NT2/D1 (cell line): ENCODE measurements at places on chromosomes 5 and 9.

- no peak for DNase-seq
These were observed 71.5 kb downstream of the ANKRD33B start for GRCh38 chr5:10635257-10635866.

DNA sequence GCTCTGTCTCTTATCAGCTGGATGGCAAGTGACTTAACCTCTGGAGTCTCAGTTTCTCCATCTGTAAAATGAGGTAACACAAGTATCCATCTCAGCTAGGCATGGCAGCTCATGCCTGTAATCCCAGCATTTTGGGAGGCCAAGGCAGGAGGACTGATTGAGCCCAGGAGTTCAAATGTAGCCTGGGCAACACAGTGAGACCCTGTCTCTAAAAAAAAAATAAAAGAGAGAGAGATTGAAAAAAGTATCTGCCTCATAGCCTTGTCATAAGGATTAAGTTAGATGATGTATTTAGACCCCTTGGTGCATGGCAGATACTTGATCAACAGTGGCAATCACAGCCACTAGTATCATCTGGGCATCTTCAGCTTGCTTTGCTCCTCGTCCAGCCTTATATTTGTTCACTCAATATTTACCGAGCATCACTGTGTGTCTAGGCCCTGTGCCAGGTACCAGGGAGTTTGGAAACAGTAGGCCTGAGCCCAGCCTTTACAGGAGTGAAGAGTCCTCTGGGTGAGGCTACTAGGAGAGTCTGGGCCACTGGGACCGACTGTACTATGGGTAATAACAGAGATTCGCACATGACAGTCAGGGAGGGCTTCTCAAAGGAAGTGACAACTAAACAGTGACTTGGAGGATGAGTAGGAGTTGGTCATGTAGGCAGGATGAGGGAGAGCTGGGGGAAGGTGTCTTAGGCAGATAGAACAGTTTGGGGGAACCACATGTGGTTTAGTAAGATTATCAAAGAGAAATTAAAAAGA lies 34.2 kb downstream of the CORO2A start:
- no peak for DNase-seq

DNA sequence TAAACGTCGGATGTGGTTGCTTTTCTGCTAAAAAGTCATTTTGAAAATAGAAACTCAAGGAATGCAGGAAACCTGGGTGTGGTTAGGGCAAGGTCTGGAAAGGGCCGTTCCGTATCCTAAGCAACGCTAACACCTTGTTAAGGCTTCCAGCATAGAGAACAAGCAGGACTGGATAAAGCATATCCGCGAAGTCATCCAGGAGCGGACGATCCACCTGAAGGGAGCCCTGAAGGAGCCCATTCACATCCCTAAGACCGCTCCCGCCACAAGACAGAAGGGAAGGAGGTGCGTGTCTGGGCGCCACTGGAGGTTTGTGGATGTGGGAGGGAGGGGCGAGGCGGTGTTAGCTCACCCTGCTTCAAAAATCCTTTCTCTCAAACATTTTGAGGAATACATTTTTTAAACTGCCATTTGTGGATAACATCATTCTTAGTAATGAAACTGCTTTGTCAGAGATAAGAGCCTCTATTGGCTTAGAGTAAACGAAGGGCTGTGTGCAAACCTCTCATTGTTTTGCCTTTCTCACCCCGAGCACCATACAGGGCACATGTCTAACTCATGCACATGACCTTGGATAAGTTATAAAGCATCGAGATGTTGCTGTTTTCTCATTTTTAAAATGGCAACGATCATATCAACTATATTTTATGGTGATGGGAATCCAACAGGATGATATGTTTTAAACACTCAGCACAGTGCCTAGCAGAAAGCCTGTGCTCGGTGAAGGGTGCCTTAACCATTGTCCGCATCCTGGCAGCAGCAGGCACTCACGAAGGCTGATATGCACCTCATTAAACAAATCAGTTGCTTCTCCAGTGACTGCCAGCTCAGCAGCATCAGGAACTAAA lies 175.7 kb upstream of the OTULINL start:
- no peak for DNase-seq

DNA sequence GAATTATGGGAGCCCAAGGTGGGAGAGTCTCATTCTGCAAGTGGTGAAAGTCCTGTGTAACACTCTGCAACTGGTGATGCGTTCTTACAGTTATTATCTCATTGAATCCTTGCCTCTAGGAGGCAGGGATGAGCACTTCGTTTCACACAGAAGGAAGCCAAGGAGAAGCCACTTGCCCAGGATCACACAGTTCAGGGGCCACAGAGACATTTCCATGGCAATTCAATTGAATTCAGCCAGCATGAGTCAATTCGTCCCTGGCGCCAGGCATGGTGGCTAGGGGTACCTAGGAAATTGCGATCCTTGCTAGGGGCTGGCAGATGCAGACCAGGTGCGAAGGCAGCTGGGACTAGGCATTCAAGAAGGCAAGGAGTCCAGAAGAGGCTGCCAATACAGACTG lies 26.2 kb downstream of the LHX2 start:
- DNase-seq: no peak

GRCh38 chr9:10661994-10662393 lies 49.2 kb upstream of the PTPRD start:
- no peak for DNase-seq

DNA sequence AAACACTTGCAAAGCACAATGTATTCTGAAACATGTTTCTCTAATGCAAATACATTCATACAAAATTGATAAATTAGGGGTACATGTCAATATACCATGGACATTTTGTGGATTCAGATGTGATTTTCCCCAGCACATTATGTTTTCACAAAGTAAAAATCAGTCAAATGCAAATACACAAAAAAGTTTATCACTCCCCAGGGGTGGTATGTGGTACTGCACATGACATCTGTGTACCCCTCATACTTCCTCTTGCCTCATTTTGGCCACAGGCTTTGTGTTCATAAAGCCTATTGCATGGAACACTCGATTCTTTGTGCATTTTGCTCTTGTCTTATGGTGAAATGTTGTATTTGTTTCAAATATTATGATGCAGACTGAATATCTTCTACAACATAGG lies 116.8 kb upstream of the PDE4D start:
- DNase-seq: no peak
